ENCODE measurements at places on chromosomes 1 and 21.
A peak's percentile ranks its signal among the peaks of the same experiment; 100 is the strongest.

DNA sequence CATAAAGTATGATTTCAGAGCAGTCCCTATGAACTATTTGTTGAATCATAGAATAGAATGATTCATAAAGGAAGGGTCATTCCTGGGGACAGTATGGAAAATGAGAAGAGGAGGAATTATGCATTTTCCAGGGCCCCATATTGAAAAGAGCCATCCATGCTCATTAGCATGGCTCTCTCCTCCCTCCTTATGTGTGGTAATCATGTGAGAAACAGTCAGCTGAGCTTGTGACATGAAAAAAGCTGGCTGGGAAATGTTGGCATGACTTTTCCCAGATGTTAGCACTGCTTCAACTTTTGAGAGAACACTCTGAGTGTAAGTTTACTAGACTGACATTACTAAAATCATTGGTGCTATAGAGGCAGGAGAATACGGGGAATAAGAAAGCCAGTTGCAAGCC lies 16.1 kb downstream of the TRIM67 start:
- no peak for DNase-seq

- no peak for DNase-seq
These were observed 114.3 kb downstream of the GDAP2 start for GRCh38 chr1:117814856-117815797.

GRCh38 chr21:38261851-38262250 lies 5.1 kb downstream of the KCNJ15 start:
- DNase-seq = no peak

DNA sequence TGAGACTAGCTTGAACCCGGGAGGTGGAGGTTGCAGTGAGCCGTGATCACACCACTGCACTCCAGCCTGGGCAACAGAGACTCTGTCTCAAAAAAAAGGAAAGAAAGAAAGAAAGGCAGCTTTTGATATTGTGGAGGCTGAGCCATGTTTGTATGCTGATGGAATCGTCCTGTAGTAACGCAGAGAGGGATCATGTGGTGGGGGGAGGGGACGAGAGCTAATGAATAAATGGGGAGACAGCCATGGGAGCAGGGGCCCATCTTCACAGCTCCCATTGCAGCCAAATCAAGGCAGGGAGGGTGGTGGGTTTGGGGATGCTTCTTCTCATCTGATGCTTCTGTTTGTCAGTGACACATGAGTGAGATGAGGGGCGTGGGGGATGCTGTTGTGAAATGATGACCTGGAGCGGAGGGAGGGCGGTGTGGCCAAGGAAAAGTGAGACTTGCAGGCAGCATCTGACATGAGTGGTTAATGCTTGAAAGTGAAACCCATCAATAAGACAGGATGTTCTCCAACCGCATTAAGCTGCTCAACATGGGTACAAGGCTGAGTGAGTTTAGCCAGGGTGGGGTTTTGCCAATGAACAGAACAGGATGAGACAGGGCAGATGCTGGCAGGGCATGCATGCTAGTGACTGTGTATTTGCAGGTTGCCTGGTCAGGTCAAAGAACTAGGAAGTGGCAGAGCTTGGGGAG lies 16.7 kb downstream of the SPATA21 start:
- peak; percentile 12 for DNase-seq

DNA sequence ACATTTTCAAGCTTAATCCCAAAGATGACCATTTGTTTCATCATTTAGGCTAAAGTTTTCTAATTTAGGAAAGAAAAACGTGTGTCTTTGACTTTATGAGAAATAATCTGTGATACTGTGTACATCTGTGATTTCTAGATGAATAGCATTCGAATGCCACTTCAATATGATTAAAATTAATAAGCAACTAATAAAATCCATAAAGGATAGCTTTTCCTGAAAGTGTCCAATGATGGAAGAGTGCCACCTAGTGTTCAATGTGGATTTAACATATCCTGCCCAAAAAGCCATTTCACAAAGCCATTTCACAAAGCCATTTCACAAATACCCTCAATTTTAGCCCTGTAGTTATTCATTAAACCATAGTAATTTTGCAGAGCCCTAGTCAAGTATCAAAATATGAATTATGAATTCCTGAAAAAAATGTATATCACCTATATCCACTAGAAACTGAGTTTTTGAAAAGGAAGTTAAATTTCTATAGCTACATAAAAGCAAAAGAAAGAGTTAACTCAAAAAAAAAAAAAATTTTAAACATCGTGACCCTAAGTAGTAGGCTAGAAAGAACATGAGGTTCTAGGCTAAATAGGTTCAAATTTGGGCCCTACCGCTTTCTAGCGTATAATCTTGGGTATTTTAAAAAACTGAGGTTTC lies 19.1 kb downstream of the NME7 start:
- DNase-seq = no peak

DNA sequence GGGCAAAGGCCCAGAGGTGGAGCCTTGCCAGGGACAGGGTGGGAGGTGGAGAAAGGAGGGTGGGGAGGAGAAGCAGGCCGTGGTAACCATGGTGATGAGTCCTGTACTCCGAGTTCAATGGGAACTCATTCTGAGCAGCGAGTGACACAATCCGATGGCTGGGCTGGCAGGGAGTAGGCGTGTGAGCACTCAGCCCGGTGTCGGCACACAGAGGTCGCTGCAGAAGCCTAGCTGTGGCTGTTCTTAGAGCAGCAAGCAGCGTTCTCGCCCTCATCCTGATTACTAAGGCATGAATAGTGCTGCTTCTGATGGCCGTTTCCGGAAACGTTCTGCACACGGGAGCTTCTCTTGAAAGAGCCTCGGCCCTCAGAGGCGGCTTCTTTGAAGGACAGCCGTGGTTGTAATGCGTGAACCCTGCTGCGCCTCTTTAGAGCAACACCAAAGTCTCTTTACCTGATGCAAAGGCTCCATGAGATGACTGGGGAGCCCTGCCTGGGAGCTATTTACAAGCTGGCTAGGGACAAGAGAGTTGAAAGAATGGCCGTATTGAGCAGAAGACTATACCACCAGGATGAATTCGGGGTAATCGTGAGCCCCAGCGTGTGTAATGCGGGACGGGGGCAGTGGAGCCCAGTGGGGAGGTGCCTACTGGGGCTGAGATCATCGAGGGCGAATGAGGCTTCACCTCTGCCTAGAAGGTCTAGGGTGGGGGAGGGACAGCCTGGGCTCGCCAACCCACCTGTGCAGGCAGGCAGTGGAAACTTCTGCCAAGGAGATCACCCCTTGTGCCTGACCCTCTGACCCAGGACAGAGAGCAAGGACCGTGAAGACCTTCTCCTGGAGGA lies 72.8 kb upstream of the PAX7 start:
- no peak for DNase-seq

DNA sequence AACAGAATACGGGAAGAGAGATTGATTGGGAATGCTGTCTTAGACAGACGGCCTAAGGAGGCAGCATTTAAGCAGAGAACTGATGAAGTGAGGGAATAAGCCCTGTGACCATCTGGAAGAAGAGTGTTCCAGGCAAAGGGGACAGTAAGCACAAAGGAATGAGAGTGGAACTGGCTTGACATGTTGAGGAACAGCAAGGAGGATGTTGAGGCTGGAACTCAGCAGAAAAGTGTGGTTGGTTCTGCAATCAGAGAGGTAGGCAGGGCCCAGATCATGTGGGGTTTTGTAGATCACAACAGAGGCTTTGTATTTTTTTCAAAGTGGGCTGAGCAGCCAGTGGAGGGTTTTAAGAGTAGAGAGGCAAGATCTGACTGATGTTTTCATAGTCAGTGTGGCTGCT lies 157.4 kb downstream of the DNM3 start:
- no peak for DNase-seq

Measured in T-helper 22 cell (primary cell).